CD4-positive, alpha-beta T cell treated with Interleukin-6 at 100 ng/mL for 8 hours (primary cell): ENCODE measurements at places on chromosomes 7 and 10.

GRCh38 chr10:34235164-34235832, 579.8 kb downstream of the PARD3 start:
- DNase-seq, result no peak

DNA sequence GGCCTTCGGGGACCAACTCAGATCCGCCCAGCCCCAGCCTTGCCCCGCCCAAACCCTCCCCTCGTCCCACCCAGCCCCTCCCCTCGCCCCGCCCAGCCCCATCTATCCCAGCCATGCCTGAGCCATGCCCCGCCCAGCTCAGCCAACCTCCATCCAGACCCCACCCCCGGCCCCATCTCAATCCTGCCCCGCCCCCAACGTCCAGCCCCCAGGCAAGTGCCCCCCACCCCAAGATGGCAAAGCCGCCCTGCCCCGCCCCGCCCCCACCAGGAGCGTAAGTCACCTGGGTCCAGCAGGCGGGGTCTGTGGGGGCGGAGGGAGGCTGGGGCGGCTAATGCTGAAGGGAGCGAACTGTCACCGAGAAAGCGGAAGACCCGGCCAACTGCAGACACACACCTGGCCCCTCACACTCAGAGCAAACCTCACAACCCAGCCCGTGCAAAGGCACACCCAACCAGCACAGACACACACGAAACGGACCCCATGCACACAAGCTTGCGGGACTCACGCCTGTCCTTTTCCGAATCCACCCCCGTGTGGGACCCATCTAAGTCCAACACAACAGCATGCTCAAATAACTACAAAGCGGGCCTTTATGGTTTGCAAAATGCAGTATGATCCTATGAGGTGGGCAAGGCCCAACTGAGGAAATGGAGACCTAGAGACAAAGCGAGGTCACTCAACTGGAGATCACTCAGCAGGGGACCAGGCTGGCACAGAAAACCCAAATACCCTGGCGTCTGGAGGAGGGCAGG, 11.5 kb upstream of the OGA start:
- peak; percentile 69 for DNase-seq

DNA sequence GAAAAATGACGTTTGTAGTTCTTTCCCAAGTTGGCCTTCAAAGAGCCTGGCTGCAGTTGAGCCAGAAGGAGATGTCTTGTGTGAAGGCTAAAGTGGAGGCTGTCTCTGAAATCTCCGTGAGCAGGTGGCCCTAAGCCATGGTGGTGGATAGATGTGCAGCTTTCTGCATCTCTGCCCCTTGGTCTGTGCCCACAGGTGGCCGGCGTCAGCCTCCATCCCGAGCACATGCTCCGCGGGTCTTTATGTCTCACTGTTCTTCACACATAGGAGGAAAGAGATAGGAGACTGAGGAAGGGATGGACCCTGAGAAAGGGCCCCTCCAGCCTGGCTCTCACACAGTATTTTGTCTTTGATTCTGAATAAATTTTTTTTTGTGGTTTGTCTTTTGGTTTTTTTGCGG, 30.3 kb upstream of the SLC26A4 start:
- no peak for DNase-seq

DNA sequence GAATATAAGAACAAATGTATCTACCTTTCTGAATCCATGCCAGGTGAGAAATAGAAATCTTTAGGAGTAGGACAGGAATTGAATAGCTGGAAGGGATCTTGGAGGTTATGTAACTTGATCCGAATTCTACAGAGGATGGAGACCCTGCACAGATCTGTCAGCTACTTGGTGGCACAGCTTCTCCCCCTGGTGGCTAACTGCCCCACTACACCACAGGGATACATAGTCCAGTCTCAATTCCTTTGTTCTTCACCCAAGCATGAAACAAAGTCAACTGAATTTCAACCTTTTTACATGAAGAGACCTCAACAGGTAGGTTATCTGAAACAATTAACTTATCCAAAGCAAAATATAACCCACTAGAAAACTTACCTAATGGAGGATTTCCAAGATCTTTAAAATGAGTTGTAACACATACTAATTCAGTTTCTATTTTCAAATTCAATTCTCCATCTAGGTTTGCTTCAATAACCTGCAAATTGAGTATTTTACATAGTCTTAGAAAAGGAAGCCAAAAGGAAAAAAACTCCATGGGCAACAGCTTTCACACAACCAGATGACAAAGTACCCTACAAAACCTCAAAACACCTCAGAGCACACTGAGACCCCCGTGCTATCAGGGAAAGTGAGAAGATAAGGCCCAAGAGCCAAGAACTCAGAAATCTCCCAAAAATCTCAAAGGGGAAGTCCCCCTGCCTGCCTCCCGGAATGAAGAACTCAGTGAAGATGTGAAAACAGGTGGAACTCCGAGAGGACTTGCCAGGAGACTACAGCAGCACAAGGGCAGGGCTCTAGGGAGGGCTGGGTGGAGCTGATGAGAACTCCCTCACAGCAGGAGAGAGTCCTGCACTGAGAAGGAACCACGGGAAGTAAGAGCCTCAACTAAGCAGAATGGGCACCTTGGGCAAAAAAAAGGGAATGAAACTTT, 10.3 kb downstream of the HUS1 start:
- peak; percentile 31 for DNase-seq

DNA sequence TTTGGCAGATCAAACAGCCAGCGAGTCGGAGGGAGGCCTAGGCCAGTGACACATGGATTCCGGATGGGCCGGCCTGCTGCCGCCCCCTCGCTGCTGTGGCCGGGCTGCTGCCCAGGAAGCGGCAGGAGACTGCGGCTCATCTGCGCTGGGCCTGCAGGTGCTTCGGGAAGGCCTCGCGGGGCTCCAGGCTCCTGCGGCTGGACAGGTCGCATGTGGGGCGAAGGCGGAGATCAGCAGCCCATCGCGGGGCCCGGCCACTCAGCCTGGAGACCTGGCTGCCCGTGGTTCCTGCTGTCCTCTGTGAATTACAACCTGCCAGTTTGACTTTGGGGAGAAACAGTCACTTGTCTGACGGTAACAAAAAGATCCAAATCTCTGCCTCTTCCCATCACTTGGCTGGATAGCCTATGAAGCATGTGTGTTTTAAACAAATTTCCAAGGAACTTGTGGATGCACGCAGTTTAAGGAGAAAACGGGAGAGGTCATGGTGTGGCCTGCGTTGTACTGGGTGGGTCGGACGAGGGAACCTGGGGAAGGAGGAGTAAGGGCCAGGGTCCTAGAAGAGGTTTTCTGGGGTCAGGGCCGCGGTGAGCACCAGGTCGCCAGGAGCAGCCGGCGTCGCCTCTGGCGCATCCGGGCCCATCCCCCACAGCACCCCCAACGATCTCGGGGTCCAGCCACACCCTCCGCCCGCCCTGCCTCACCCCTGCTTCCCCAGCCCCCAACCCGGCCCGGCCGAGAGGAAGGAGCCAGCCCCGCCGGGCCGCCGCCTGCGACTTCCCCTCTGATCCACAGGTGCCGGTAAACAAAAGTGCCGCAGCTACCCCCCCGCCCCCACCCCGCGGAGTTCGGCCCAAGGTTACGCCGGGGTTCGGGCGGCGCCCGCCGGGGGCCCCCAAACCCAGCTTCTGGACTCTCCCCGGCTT, 1.6 kb downstream of the SPOCK2 start:
- DNase-seq, result peak; percentile 80

- DNase-seq, result no peak
These were observed 52.2 kb upstream of the ZPBP start for GRCh38 chr7:50145226-50145625.

- DNase-seq, result no peak
These were observed 286.5 kb downstream of the DOCK4 start for GRCh38 chr7:111919631-111920179.

- DNase-seq, result no peak
These were observed 149.4 kb downstream of the SNX10 start for GRCh38 chr7:26441002-26441521.

GRCh38 chr10:23171232-23171876, 20.8 kb upstream of the PTF1A start:
- no peak for DNase-seq

GRCh38 chr10:19811540-19811939, 4.7 kb upstream of the PLXDC2 start:
- no peak for DNase-seq

DNA sequence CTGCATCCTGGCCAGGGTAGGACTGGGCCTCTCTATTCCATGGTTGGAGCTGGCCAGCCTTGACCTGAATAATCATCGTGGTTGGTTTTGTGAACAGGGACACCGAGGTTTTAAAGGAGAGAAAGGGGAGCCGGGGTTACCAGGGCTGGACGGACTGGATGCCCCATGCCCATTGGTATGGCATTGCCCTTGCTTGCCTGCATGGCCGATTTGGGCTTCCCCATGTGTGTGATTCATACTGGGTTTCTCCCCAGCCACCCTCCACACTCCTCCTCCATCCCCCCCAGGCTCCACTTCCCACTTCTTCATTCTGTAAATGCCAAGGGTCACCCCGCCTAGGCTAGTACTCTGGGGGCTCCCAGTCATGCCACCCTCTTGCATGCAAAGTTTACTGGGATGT, 98.8 kb upstream of the MACROH2A2 start:
- DNase-seq, result no peak

DNA sequence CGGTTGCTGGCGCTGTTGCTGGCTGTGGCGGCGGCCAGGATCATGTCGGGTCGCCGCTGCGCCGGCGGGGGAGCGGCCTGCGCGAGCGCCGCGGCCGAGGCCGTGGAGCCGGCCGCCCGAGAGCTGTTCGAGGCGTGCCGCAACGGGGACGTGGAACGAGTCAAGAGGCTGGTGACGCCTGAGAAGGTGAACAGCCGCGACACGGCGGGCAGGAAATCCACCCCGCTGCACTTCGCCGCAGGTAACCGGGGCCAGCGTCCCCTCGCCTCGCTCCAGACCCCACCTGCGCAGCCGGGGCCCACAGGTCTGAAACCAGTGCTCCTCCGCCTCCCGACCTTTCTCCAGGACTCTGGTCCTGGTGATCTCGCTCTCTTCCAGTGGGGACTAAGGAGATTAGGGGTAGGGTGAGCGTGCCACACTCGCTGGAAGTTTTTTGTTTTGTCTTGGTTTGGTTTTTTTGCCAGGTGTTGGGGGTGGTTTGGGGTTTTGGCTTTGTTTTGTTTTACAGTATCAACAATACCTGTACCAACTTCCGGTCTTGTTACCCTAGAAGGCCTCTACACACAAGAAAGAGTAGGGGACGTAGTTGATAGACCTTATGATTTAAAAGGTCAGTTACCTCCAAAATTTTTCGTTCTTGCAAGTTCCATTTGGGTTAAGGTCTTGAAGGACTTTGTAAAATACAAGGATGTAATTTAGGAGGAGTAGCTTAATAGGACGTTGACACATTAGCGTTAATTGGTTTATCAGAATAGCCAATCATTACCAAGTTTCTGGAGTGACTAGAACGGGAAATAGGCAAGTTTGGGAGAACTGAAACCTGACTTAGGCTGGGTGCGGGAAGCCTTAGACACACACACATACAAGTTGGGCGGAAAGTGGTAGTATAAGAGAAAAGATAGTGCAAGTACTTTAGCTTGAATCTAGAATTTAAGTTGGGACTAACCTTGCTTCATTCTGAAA, 704 bp downstream of the TNKS2 start:
- DNase-seq, result peak; percentile 23

GRCh38 chr10:42938351-42938750, 138.5 kb upstream of the RET start:
- no peak for DNase-seq

DNA sequence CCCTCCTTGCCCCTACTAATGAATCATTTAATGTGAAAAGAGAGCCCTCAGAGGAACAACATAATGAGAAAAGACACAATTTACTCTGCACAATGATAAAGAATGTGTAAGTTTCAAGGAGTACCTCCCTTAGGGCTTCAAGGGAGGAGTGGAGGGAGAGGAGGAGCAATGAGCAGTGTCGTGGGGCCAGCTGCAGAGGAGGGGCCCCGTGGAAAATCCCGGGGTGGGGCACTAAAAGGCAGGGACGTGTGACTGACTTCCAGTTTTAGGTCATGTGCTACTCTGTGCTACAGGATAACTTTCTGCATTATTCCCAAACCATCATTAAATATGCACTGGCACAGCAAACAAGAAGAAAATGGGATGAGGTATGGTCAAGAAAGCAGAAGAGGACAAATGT, 108.1 kb downstream of the ANLN start:
- DNase-seq, result no peak

- DNase-seq, result no peak
These were observed 16.5 kb upstream of the PLAU start for GRCh38 chr10:73894245-73894971.

- peak; percentile 87 for DNase-seq
These were observed at the start of the genes ARMC10 and FBXL13 for GRCh38 chr7:103074519-103075336. Gene ARMC10, plus strand, starts transcription at chr7:103075140. Its CDS starts 133 bp downstream, at chr7:103075273. Gene FBXL13, minus strand, starts transcription at chr7:103074796.

- no peak for DNase-seq
These were observed 16.8 kb upstream of the CRYGN start for GRCh38 chr7:151456782-151457181.

GRCh38 chr7:2190531-2190930, 42.2 kb downstream of the MAD1L1 start:
- DNase-seq, result no peak

GRCh38 chr7:137266764-137267163, 76.8 kb downstream of the PTN start:
- DNase-seq, result no peak

DNA sequence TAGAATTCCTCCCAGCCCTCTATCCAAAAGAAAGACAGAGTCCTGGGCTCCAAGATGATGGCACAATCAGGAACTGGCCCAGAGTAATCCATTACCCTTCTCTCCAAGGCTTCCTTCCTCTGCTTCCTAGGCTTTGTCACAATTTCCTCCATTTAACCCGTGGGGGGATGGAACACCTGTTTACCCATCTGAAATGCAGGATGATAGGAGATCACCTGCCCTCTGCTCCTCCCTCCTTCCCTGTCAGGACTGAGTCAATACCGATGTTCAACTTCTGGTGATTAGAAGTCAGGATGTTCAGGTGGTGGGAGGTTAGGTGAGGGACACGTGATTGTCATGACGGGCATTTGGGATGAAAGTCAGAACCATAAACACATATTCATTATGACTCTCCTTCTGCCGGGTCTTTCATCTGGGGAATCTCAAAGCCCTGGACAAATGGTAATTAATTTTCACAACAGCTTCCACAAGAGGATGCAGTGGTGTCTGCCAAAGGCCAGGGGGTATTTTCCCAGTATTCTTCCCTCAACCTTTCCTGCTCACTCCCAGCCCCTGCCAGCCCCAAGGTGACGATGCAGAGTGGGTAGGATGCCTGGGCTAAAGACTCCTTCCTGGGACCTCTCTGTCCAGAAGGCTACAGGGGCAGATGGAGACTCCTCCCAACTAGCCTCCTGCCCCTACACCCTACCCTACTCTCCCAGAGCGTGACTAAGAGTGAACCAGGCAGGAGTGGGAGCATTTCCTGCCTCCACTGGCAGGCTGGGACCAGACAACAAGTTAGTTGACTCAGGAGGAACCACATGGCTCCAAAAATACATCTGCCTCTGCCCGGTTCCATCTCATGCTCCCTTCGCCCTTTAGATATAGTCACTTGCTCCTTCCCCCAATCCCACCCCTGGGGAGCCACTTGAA, 27.9 kb downstream of the DUSP5 start:
- DNase-seq, result no peak

GRCh38 chr10:43076311-43076875, 476 bp upstream of the RET start:
- DNase-seq, result no peak

DNA sequence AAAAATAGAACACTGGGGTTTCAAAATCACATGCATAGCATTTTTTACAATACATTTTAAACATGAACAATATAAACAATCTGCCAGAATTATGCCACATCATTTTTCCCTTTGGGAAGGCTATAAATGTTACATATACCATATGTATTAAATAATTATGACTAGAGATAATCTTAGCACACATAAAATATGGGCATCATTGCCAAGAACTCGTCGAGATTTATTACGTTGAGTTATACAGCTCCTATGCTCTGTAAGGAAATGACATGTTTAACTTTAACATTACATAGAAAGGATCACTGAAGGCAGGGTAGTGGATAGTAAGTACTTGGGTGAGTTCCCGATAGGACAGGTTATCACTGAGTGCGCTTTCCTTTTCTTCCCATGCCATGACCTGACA, 267.8 kb downstream of the PARD3 start:
- no peak for DNase-seq
